ENCODE measurements at places on chromosomes 2 and 18.

GRCh38 chr2:220036431-220036830, 409.0 kb downstream of the SLC4A3 start:
- no peak for DNase-seq

DNA sequence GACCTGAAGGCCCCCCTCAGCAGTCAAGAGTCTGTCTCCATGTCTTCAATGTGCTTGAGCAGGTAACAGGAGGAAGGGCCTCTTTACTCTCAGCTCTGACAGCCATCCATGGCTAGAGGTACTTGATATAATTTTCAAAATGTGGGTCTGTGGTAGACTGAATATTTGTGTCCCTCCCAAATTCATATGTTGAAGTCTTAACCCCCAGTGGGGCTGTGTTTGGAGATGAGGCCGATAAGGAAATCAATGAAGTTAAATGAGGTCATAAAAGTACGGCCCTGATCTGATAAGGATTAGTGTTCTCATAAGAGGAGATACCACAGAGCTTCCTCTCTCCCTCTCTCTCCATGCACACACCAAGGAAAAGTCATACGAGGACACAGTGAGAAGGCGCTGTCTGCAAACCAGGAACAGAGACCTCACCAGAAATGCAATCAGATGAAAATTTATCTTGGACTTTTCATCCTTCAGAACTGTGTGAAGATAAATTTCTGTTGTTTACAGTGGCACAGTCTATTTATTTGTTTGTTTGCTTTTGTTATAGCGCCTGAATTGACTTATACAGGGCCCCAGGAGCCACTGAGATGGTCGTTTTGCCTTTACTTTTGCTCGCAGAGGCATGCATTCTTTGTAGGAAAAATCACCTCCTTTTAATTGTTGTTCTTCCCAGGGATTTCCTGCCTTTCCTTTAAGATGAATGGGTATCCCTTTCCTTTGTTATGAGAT, 274.8 kb upstream of the TRIB2 start:
- no peak for DNase-seq

DNA sequence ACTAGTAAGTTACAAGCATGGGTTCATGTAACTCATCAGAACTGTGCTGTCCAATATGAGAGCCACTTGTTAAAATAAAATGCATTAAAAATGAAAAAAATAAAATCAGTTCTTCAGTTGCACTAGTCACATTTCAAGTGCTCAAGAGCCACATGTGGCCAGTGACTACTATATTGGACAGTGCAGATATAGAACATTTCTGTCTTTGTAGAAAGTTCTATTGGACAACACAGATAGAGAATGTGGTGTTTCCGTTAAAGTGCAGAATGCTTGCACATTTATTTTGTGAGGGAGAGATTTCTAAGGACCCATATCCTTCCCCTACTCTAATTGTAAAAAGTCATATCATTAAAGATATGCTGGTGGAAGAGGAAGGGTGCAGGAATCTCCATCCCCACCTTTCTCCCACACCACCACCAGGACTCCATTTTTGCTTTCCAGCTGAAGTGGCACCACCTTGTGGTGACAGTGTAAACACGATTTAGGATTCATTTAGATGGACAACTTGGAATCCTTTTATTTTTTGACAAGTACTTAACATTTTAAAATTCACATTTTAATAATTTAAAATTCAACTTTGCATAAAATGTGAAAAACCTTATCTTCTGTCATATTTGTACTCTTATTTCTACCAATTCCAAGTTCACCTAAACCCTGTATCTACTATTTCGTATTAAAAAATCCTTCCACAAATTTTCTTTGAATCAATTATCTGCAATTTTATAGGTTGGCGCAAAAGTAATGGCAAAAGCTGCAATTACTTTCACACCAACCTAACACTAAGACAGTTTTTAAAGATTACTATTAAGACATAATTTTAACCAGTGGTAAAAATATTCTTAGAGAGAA, 9.4 kb upstream of the CD302 start:
- DNase-seq: no peak

- no peak for DNase-seq
Measured at GRCh38 chr18:32920796-32921787, 148.3 kb upstream of the KLHL14 start.

GRCh38 chr2:58155160-58155778, 85.9 kb downstream of the FANCL start:
- no peak for DNase-seq

Measured in putamen (tissue), 1 donor.